Suprapubic skin (tissue), 4 donors: ENCODE measurements at places on chromosomes 12 and 14.

DNA sequence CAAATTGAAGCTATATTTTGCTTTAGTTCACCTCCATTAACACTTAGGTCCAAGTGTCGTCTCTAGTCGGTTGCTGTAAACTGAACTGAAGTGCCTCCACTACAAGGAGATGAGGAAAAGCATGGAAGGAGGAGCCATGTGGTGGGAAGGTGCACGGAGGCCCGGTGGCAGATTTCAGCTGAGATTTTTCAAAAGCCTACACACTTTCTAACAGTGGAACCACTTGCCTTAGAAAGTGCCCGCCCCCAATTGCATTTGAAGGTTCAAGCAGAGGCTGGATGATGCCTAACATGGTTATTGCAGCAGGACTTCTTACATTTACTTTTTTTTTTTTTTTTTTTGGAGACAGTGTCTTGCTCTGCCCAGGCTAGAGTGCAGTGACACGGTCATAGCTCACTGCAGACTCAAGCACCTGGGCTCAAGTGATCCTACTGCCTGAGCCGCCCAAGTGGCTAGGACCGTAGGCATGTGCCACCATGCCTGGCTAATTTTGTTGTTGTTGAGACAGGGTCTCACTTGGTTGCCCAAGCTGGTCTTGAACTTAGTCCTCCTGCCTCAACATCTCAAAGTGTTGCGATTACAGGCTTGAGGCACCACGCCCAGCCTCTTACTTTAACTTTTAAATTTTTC is 27.6 kb downstream of the EML1 start:
- DNase-seq, result no peak

DNA sequence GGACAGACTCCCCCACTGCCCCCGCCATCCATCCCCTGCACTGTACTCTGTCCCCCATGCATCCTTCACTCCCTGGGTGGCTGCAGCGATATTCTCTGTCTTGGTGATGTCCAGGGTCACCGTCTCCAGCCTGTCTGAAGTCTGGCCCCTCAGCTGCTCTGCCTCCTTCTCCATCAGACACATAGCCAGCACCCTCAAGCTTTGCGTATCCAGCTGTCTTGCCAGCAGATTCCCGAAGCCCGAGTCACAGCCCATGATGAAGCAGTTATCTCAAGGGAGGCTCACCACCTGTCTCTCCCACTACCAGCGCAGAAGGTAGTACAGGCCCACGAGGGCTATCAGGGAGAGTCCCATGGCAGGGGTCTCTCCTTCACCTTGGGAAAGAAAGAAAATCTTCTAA is 77.8 kb downstream of the HSD17B6 start:
- DNase-seq, result no peak

DNA sequence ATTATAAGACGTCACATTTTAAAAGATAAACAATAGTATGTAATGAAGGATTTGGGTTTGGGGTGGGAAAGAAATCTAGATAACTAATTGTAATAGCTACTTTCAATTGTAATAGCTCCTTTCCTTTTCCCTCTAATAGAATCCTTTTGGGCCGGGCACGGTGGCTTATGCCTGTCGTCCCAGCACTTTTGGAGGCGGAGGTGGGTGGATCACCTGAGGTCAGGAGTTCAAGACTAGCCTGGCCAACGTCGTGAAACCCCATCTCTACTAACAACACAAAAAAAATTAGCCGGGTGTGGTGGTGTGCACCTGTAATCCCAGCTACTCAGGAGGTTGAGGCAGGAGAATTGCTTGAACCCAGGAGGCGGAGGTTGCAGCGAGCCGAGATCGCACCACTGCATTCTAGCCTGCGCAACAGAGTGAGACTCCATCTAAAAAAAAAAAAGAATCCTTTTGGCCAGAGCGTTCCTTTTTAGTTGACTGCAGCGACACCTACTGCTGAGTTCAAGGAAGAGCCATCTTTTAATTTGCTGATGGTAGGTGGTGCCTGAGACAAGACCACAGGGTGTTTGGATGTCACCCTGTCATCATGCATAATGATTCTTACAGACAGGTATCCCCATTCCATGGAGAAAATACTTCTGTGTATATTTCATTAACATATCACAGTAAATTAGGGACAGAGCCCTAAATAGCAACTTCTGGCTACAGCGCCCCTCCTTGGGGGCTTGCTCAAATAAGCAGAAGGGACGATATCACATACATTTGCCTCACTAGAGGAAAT is 79.5 kb downstream of the ARMH4 start:
- no peak for DNase-seq

DNA sequence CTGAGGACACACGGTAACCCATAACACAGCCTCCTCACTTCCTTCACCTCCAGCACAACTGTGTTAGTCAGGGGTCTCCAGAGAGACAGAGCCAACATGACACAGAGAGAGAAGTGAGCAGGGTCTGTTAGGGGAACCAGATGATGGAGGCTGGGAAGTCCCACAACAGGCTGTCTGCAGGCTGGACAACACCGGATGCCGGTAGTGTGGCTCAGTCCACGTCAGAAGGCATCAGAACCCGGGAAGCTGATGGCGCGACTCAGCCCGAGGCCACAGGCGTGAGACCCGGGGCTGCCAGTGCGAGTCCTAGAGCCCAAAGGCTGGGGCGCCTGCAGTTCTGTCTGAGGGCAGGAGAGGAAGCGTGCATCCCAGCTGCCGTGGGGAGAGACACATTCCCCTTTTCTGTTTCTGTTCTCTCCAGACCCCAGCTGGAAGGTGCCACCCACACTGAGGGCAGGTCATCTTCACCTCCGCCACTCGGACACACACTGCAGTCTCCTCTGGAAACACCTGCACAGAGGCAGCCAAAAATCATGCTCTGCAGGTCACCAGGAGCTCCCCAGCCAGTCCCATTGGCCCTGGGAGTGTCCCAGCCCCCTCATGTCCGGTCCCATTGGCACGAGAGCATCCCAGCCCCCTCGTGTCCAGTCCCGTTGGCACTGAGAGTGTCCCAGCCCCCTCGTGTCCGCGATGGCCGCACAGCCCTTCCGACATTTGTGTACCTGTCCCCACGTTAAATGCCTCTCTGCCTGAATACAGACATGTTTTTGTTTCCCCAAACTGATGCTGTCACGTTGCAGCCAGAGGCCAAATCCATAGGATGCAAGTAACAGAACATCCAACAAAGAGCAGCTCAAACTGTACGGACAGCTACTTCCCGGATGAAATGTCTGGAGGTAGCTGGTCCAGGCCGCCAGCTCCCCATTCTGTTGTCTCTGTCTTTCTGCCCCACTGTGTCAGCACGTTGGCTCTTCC is 7.9 kb upstream of the FBRSL1 start:
- no peak for DNase-seq

DNA sequence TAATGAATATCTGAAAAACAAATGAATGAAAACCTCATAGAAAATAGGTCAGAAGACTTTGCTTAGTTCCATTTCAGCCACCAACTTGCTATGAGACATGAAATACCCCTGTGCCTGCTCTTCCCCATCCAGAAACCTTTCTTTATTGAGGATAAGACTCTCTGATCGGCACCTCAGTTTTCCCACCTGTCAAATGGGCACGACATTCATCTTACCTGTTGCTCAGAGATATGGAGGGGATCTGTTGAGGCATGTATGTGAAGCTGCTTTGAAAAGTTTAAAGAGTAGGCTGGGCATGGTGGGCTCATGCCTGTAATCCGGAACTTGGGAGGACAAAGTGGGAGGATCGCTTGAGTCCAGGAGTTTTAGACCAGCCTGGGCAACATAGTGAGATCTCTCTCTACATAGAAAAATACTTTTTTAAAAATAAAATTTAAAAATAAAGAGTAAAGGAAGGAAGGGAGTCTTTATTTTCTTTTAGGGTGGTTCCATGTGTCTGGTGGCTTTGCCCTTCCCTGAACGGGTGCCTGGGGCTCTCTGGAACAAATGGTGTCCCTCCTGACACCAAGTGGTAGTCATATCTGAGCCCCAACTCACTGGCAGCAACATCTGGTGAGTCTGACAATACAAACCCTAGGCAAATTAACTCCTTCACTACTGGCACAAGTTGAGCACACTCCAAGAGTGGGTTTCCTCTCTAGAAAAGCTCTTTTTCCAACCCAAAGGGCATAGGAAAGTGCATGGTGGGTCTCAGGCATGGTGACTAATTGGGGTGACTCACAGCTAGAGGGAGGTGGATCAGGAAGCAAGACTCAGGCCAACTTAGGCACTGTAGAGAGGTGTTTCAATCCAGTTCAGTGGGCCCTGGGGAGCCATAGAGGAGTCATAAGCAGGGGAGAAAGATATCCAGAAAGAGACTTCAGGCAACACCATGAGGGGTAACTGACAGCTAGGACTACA is 42.1 kb downstream of the MAP1LC3B2 start:
- DNase-seq, result no peak

DNA sequence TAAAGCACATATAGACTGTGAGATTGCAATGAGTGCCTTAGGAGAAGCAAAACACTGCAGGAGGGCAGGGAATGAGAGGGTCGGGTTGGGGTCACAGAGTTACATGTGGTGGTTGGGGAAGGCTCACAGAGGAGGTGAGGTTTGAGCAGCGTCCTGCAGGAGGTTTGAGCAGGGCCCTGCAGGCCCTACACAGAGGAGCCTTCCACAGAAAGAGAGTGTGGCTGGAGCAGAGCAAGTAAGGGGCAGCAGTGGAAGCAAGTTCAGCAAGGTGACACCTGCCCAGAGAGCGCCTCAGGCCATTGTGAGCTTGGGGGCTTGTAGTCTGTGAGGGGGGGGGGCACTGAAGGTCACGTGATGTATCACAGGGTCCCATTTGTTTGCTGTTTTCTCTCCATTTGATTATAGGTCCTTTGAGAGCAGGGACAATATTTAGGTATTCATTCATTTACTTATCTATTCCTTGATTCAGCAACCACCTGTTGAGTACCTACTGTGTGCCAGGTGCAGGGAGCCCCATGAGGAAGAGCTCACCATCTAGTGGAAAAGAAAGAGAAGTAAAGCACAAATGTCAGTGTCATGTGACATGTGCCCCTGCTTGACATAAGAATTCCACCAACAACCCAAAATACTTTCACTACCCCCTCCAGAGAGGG is 56.6 kb downstream of the GALNT16 start:
- DNase-seq, result peak; percentile 39
